ENCODE measurements at places on chromosomes 12 and 14.
A peak's percentile ranks its signal among the peaks of the same experiment; 100 is the strongest.

GRCh38 chr12:67048371-67048770 lies 220.8 kb upstream of the CAND1 start:
- no peak for ATAC-seq

- no peak for ATAC-seq
Measured at GRCh38 chr14:70029296-70030132, 150.3 kb downstream of the SMOC1 start.

GRCh38 chr12:115791331-115791730 lies 486.2 kb downstream of the MED13L start:
- ATAC-seq = no peak

- no peak for ATAC-seq
Measured at GRCh38 chr14:34175574-34175973, 224.7 kb upstream of the EGLN3 start.

DNA sequence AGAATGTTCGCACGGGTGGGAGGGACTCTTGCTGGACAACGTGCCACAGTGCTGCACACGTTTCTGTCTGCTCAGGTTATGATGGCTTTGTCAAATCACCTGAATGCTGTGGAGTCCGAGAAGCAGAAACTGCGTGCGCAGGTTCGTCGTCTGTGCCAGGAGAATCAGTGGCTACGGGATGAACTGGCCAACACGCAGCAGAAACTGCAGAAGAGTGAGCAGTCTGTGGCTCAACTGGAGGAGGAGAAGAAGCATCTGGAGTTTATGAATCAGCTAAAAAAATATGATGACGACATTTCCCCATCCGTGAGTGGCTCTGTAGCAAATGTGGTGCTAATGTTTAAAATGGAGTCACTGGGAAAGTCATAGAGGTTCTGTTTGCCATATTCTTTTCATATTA lies 28.5 kb downstream of the KLC1 start:
- no peak for ATAC-seq

DNA sequence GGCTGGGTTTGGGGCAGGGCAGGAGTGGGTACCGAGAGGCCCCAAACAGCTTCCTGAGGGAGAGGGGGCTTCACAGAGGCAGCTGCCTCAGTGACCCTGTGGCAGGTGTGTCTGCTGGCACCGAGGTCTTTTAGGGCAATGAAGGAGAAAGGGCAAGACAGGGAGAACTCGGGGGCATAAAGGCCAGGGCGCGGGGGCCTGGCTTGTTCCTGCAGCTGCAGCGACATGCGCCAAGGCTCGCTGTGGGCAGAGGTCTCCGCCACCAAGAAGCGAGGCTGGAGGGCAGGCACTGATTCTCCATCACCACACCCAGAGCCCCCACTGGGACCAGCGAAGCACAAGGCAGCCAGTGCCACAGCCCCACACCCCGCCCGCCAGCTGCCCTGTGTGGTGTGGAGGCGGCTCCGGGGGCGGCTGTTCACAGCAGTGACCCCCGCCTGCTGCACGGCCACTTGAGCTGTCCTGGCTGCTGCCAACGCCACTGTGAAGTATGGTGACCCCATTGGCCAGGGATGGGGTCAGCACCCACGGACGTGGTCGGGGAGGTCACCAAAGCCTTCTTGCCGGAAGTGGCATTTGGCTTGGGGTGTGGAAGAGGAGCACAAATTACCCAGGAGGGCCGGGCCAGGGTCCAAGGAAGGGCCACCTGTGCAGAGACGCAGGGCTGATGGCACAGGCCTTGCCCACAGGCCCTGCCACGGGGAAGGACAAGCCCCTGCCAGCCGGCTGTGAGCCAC lies 16.4 kb downstream of the BAG5 start:
- no peak for ATAC-seq

- no peak for ATAC-seq
Measured at GRCh38 chr14:87679866-87680265, 313.1 kb downstream of the GALC start.

DNA sequence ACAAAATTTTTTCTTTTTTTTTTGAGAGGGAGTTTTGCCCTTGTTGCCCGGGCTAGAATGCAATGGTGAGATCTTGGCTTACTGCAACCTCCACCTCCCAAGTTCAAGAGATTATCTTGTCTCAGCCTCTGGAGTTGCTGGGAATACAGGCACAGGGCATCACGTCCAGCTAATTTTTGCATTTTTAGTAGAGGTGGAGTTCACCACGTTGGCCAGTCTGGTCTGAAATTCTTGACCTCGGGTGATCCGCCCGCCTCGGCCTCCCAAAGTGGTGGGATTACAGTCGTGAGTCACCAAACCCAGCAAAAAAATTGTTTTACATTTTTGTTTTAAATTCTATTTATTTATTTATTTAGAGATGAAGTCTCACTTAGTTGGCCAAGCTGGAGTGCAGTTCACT lies 4.7 kb upstream of the SLC2A14 start:
- no peak for ATAC-seq

DNA sequence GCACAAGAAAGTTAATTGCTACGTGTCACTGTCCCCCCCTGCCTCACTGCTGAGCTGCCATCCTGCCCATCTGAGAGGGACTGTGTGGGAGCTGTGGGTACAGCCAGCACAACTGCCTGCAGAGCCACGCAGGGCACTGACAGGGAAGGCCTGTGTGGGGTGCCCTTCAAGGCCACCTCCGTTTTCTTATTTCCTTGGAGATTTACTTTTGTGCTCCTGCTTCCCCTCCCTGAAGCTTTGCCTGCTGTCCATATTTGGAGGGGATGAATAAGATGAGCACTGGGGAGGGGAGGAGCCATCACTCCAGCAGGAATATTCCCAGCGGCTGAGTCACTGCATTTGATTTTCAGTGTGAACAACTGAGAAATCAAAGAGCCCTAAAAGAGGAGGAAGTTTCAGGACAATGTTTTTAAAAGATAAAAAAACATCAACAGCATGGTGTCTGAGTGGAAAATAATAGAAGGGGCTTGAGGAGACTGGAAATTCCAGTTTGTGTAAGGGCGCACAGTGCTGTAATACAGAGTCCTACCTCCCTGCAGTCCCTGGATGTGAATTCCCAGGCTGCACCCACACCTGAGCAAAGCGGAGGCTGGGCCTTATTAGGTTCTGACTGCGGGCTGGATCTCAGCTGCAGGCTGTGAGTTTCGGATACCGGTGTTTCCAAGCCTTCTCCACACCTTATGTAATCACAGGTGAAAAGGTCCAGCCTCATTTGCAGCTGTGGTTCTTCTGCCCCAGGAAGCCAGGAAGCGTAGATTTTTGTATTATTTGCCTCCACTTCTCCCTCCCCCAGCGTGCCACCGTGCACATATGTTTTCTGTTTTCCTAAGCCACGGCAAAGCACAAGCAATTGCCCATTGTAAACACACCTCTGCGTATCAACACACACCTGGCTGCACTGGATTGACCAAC lies 192.6 kb upstream of the BCL2L14 start:
- ATAC-seq = peak; percentile 52

DNA sequence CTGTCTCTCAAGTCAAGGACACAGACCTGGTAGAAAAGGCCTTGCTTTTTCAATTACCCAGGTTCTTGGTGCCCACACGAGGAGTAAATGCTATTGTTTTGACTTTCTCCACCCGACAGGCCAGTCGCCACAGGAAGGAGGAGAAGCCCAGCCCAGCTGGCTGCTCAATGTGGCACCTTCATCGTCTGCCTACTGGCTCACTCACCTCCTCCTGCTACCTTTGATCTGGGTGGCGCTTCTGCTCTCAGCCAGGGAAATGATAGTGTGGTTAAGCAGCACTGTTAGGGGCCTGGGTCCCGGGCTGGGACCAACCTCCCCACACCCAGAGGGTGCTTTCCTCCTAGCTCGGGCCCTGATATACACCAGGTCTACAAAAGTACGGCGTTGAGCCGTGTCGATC lies 75.0 kb upstream of the FZD10 start:
- ATAC-seq = no peak

- ATAC-seq = no peak
Measured at GRCh38 chr12:62207248-62207647, 53.0 kb upstream of the USP15 start.

DNA sequence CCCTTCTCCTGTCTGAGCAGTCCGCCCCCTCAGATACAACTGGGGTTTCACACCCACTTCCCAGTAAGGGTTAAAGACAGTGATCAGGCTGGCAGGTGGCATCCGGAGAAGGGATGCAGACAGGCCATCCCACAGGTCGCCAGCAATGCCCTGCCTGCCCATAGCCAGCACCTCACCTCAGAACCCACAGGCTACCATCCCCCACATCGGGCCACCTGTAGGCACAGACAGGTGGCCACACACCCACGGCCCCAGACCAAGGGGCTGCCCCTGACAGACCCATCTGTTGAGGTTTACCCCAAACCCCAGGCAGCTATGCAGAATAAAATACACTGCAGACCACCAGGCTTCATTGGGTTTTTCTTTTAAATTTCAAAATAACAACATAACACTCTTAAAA lies 57.5 kb downstream of the CCNK start:
- no peak for ATAC-seq

DNA sequence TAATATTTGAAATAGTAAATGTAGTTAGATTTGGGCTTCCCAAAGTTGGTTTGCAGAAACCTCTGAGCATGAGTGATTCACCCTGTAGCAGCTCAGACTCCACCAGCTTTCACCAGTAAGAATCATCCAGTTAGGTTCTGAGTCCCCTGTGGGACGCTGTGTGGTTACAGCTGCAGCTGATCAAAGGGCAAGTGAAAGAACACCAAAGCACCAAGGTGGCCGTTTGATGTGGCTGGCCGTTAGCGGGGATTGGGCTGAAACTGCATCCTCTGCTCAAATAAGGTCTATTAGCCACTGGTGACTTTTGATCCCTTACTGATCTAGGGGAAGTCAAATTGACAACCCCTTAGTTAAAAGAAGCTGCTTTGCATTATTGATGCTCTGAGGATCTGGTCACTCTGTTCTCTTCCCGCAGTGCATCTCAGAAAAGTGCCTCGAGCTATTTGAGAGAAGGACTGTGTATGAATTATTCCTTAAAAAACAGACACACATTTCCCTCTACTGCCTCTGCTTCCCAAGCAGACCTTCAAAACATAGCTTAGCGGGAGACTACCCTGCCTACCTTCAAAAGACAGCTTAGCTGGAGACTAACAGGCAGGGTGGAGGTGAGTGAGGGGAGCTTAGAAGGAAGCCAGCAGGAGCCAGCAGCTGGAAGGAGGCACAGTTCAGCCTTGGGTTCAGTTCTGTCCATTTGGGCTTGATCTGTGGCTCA lies 3.7 kb downstream of the ABHD12B start:
- ATAC-seq = peak; percentile 99

- no peak for ATAC-seq
Measured at GRCh38 chr12:2858334-2858733, 1.5 kb upstream of the TEX52 start.

DNA sequence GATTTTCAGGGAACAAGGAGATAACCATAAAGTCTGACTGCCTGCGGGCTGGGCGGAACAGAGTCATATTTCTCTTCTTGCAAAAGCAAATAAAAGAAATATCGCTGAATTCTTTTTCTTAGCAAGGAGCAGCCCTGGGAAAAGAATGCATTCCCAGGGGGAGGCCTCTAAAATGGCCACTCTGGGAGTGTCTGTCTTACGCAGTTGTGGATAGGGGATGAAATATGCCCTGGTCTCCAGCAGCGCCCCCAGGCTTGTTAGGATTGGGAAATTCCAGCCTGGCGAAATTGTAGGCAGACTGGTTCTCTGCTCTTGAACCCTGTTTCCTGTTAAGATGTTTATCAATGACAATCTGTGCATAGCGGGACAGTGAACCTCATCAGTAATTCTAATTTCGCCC lies 40.5 kb downstream of the PCNX1 start:
- ATAC-seq = no peak

DNA sequence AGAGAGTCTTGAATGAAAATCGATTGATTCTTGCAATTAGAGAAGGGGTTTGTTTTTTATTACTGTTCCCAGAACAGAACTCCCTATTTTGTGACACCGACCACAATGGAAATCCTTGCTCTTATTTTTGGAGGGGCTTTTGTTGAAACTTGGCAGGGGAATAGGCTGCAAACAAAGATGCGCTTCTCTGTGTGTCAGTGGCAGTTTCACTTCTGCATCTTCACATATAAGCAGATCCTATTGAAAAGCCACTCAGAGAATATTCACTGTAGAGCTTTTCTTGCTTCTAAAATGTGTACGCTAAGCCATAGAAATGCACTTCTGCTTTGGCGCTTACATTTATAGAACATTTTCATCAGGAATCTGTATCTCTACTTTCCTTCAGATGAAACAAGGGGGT lies 1822.4 kb upstream of the SEL1L start:
- no peak for ATAC-seq

DNA sequence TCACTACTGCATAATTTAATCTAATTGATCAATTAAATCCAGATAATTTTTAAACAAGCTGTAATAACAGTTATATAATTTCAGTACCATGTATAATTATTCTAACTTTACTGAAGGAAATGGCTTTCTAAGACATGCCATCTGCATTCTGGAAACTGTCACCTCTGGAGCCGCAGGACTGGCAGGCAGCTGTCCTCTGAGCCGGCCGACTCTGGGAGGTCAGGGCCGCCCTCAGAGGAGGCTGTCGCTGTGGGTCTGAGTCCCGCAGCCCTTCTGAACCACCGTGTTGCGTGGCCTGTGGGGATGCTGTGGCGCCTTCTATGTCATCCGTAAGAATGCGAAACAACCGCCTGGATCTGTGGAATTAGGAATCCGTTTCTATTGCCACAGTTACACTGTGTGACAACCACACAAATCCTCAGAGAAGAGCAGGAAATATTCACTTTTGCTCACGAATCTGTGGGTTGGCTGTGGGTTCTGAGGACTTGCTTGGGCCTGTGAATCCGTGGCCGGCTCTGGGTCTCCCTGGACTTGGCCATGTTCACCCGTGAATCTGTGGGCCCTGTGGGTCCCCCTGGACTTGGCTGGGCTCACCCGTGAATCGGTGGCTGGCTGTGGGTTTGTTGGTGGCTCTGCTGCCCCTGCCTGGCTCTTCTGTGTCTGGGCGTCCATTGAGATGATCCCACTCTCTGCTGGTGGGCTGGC lies 17.2 kb upstream of the GALNT9 start:
- no peak for ATAC-seq

DNA sequence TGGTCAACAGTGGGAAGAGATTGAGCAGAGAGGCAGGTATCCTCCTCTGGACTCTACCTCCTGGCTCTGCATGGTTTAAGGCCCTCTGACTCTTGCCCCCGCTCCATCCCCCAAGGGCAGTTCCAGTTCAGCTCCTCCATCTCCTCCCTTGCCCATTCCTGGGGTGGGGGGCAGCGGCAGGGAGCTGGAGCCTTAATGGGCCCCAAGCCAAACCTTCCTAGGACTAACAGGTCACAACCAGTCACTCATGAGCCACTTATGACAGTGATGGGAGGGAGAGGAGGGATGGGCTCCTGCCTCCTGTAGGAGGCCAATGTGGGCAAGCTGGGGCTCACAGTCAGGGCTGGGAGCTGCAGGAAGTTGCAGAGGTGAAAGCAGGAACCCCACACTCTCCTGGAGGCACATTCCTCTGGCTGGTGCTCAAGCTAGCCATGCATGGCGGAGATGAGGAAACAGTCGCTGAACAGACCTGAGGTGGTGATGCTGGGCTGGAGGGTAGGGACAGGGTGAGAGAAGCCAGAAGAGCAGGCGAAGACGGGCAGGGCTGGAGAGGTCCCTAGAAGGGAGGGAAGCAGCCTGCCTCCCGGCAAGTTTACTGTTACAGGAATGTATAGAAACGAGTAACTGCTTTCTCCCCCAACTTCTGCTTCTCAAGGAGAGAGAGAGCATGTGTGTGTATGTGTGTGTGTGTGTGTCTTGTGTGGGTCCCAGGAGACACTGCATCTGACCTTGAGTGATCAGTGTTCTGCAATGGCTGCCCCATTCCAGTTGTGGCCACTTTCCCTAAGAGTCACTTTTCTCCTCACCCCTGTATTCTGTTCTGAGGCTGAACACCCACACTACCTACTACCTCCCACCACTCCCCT lies 5.0 kb upstream of the RAPGEF3 start:
- ATAC-seq = no peak

- ATAC-seq = no peak
Measured at GRCh38 chr12:64895526-64895925, 71.1 kb downstream of the TBC1D30 start.

- peak; percentile 45 for ATAC-seq
Measured at GRCh38 chr14:94081386-94081820, 293 bp downstream of the IFI27L1 start.

Data from activated T-helper 17 cell treated with anti-CD3 and anti-CD28 coated beads, Interleukin-2, amount 50 U/mL, for 72 hours (primary cell).